ENCODE measurements at places on chromosomes 12 and 14.

- no peak for DNase-seq
Observed at GRCh38 chr12:12810553-12811021, 2.6 kb upstream of the DDX47 start.

DNA sequence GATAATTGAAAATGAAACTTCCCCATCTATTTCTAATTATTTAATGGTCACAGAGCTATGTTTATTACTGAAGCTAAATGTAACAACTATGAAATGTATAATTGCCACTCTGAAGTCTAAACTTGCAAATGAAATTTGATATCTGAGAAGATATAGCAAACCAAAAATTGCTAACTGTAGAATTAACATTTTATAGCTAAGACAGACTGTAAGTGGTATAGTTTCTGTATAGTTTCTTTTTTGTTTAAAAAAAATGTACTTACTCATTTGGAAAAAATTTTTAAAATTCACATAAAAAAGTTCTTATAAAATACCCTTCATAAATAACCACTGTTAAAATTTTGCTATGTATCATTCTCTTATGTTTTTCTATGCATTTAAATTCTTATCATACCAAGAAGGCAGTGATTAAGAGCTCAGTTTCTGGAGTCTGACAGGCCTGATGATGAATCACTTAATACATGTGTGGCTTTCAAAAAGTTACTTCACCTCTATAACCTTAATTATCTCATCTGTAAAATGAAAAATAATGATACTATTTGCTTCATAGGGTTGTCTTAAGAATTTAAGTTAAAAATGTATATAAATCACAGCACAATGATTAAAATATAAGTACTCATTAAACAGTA lies 214.7 kb upstream of the GARIN2 start:
- DNase-seq, result no peak

DNA sequence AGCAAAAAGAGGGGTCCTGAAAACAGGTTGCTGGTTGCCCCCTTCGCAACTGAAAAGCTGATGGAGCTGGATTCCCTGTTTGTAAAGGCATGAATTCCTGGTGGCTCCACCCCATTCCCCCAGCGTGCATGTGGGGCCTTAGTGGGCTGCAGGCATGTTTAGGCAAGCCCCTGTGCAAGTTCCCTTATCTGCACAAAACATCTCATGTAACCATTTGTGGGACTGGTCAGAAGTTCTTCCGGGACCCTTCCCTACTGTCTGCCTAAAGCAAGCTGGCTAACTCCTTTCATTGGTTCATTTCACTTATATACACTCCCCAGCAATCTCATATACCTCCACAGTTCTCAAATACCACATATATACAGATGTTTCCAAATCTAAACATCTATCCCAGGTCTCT lies 24.0 kb upstream of the HIGD1C start:
- DNase-seq, result no peak

- no peak for DNase-seq
Observed at GRCh38 chr14:69303086-69303485, 43.1 kb downstream of the GALNT16 start.

- DNase-seq, result no peak
Observed at GRCh38 chr12:107296681-107297089, 203.3 kb upstream of the CRY1 start.

DNA sequence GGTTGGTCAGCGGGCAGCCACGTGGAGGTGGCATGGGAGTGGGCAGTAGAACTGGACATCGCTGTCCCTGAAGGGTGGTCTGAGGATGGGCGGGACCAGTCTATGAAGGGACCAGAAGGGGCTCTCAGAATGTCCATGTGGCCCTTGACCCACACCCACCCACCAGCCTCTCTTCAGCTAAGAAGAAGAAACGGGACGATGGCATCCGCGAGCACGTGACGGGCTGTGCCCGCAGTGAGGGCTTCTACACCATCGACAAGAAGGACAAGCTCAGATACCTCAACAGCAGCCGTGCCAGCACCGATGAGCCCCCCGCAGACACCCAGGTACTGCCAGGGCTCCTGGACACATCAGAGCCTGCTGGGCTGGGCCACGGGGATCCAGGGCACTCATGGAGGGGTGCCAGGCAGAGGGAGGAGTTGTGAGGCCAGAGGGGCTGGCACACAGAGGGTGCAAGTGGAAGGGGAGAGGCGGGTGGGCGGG lies 21.3 kb downstream of the SETD1B start:
- no peak for DNase-seq

DNA sequence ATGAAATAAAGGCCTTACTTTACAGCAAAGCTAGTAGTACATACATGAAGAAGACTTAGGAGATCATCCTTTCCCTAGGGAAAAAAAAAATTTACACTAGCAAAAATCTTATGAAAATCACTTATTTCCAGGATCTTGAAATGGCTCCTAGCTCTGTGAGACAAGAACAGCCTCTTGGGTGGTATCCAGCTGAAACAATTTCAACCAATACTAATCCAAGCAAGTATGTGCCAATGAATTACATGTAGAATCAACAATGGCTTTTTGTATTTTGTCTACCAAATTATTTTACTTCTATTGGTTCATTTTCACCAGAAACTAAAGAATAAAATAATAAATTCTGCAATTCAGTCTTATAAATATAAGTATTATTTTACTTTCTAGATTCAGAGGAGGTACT lies 2.7 kb upstream of the SLCO1A2 start:
- no peak for DNase-seq

- DNase-seq, result no peak
Observed at GRCh38 chr12:3200032-3200617, 122.9 kb downstream of the TSPAN9 start.

DNA sequence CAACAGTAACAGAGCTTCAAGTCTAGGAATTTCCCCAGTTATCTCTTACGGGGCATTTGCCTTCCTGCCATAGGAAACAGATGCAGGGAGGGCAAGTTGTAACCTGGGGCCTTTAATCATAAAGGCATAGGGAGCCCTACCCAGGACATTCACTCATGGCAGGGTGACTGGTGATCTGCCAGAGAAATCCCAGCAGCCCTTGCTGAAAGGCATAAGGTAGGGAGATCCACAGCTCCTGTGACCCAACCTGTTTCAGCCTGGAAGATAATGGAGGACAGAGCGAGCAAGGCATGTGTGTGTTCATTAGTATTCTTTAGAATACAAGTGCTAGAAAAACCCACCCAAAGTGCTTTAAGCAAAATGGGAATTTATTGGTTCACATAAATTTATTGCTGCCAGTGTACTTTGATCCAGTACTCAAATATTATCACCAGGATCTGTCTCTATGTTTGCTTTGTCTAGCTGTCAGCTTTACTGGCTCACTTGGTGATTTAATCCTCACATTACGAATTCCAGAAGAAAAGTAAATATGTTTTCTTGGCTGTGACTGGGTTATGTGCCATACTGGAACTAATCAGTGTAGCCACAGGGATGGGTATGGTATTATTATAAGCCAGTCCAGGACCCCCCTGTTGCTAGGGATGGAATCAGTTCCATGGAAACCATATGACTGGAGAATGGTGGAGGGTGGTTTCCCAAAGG lies 21.1 kb upstream of the AKAP6 start:
- no peak for DNase-seq

DNA sequence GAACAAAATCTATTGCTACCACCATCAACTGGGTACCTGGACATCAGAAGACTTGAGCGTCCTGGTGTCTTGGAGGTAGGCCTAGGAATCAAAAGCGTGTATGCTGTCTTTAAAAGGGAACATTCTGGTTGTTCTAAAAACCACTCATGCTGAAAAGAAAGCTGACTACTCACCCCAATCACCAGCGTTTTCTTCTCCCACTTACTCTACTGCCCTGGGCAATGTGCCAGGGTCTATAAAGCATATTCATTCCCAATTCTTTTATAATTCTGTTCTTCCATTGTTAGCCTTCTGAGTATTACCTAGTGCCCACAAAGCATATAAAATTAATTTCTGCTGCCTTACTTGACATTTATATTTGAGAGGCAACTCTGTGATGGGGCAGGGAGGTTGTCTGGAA lies 133.4 kb downstream of the KCNA5 start:
- DNase-seq, result no peak

DNA sequence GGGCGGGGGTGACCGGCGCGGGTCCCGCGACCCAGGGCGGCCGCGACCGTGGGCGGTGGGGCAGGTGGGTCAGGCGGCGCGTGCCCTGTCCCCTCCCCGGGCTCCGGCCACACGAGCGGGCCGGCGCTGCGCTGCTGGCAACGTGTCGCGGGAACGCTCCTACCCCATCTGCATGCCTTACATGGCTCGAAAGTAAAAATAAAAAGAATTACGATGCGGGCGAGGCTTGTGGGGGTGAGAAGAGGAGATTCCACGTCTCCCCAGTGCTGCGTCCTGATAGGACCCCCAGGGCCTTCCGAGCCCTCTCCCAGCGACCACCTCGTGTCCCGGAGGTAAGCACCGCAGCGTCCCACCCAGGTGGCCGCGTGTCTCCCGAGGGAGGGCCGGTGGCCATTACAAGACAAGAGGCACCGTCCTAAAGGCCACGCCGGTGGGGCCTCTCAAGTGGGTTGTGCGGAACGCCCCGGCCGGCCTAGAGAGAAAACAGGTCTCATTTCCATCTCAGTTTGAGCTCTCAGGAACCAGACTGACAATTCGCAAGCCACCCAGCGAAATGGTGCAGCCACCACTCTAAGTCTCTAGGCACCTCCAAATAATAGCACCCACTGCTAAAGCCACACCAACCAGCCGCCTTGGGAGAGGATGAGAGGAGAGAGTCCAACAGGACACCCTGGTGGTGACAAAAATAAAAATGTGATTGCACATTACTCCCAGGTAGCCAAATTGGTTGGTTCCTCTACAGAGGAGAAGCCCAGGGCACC lies 612 bp upstream of the FOXN3 start:
- peak; percentile 71 for DNase-seq

GRCh38 chr12:109847142-109847735 lies 14.0 kb upstream of the TRPV4 start:
- no peak for DNase-seq

DNA sequence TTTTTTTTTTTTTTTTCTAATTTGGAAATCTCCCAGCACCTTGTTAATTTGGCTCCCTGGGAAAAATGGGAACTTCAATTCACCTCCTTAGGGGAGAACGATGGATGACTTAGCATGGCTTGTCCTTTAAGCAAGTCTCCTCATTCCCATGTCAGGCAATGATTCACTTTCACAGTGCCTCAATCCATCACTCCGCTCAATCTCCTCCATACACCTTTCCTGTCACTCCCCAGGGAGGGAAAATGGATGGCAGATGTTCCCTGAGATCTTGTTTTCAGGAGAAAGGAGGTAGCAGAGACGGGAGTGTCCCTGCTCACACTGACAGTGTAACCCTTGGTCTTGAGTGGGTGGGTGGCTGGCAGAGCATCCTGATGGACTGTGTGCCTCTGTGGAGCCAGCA lies 51.0 kb downstream of the SLC8A3 start:
- no peak for DNase-seq

GRCh38 chr14:88950069-88950468 lies 125.6 kb downstream of the TTC8 start:
- no peak for DNase-seq

DNA sequence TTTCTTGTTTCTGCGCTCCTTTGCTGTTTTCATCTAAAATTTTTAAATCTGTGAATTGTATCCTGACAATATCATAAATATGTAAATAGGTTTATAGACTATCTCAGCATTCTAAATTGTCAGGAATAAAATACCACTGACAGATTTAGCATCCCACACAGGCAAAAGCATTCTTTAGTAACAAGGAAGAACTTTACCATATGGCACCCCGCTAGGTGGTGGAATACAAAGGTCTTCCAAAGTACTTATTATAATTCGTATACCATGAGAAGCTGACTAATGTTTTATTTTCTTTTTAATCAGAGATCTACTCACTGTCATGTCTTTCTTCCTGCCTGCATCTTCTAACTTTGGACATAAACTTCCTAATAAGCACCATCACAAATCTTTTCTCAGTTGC lies 328.8 kb upstream of the NOVA1 start:
- no peak for DNase-seq

GRCh38 chr12:75750716-75751306 lies 239.4 kb upstream of the KRR1 start:
- DNase-seq, result no peak
